ENCODE measurements at places on chromosomes 7 and 10.

GRCh38 chr7:8480527-8480926 is 47.1 kb downstream of the NXPH1 start:
- DNase-seq = no peak

- no peak for DNase-seq
These were observed 80.8 kb downstream of the CD36 start for GRCh38 chr7:80719261-80719660.

DNA sequence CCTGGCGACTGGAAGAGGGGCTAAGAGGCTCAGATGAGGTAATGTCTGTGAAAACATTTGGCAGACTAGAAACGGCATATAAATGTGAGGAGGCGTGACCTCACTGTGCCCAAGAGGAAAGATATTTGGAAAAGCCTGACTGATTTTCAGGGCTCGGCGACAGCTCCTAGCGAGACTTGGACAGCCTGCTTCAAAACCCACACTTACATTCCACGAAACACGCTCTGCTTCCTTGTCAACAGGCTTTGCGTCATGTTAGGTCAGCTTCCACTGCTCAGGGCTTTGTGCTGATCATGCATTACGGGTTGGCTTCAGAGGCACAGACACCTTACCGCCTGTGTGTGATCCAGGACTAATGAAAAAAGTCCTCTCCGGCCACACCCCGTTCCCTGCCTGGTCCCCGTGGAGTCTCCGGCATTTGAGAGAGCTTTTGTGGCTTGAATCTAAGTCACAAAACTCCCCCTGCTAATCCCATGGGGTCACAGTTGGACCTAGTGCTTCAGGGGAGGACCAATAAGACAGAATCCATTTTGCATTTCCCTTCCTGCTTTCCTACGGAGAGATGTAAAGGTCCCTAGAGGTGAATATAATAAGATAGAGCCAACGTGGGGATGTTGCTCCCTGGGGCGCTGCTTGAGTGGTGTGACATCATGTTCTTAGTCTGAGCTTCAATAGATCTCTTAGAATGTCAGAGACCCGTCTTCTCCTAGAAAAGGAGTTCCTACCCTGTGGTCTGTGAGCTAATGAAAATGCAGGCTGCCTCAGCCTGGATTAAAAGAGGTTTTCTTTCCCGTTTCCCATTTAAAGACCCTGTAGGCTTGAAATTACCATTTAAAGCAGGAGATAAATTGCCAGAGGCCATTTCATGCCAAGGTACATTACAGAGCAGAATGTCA is 25.5 kb downstream of the FGFBP3 start:
- DNase-seq = no peak

- no peak for DNase-seq
These were observed 2.8 kb downstream of the BET1 start for GRCh38 chr7:94001396-94001795.

DNA sequence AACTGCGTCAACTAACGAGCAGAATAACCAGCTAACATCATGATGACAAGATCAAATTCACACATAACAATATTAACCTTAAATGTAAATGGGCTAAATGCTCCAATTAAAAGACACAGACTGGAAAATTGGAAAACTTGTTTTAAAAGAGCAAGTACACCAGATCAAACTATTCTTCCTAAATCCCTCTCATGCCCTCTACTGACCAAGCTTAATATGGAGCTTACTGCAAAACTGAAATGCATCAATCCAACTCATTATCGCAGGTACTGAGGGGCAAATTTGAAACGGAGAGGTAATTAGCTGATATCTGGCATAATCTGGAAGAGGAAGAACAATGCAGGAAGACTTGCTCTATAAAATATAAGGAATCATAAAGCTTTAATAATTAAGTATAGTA is 1223.8 kb downstream of the NXPH1 start:
- no peak for DNase-seq

- no peak for DNase-seq
These were observed 13.3 kb downstream of the ZNF655 start for GRCh38 chr7:99571768-99572167.

- DNase-seq = peak; percentile 20
These were observed 216.8 kb downstream of the RPS24 start for GRCh38 chr10:78250313-78251015.

DNA sequence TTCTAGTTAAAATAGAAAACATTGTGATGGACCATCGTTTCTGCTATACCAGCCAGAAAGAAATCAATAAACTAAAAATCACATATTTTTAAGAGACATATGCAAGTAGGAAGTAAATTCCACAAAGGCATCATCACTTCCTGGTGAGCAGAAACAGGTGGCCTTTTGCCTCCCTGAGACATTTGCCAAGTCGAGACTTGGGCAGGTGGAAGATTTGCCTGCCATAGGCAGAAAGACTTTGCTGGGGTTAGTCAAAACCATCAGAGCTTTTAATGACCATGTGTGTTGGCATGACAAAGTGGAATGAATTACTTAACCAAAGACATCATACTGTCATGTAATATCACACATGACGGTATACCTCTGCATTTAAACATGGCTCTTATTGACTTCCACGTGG is 66.0 kb upstream of the FGL2 start:
- DNase-seq = no peak

- no peak for DNase-seq
These were observed 546.4 kb upstream of the FZD8 start for GRCh38 chr10:36188461-36188860.

DNA sequence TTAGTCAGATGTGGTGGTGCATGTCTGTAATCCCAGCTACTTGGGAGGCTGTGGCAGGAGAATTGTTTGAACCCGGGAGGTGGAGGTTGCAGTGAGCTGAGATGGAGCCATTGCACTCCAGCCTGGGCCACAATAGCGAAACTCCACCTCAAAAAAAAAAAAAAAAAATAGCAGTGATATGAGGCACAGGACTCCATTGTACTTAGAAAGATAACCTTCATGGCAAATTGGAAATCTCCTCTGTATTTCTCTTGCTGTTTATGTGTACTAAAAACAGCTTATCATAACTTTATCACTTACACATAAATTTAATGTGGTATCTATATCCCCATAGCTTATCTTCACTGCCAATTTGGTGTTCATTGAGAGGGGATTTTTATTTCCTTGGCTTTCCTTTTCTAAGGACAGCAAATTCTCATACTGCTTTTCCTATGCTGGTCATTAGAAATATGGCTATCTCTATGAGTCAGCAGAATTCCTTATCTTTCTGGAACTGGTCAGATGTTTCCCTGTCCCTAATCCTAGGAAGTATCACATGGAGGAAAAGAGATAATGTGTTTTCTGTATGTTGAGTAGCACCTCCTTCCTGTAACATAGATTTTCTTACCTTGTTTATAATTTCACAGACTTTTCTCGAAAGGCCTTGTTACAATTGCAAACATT is 40.6 kb upstream of the ZEB1 start:
- no peak for DNase-seq

DNA sequence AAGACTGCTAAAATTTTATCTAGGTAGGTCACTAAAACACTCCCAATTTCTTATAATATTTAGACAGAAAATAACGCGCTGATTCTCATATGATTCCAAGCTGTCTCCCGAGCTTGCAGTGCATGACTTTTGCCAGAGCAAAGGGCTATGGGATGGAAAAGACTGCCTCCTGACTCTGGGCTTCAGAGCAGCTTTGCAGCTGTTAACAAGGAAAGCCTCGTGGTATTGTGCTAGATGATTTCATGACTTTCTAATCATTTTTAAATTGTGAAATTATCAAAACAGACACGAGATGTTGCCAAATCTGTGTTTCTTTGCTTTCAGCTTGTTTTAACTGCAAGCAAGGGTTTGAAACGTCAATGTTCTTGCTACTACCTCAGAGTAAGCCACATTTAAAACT is 238.3 kb downstream of the AGMO start:
- no peak for DNase-seq

- DNase-seq = no peak
These were observed 27.3 kb upstream of the ITGB1 start for GRCh38 chr10:32985341-32985764.

DNA sequence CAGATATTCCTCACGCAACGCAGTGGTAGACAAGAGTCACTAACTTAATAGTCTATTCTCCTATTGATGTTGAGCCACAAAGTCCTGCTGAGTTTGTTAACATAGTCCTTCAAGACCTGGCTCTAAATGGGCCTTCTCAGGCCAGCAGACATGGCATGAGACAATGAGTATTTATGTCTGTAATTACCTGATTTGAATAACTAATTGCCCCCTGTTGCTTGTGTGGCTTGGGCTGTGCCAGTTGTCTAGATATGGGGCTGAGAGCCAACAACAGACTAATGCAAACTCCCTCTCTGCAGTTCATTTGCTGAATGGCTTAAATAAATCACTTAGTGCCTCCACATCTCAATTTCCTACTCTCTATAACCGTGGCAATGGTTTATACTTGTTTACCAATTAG is 65.5 kb upstream of the VWC2 start:
- no peak for DNase-seq

DNA sequence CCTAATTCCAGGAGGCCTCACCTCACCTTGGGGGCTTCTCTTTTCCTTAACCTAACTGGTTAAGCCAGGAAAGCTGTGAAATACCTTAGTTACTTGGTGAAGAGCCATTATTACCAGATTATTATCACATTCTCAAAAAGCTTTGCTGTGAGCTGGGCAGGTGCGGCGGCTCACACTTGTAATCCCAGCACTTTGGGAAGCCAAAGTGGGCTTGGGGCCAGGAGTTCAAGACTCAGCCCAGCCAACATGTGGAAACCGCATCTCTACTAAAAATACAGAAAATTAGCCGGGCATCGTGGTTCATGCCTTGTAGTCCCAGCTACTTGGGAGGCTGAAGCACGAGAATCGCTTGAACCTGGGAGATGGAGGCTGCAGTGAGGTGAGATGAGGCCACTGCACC is 102.4 kb upstream of the KLF6 start:
- no peak for DNase-seq

DNA sequence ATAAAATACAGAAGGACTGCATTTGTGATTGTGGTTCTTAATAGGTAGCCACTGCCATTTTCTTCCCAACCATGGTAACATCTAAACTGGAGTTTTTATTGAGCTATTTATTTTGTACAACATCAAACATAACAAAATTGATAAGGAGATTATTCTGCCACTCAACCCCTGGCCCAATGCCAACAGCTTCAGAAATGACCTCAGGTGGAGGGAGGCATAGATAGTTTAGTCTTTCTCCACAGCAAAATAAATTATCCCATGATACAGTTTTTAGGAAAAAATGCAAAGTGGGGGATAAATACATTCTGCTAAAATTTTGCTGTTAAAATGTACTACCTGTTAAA is 57.6 kb downstream of the LRRTM3 start:
- DNase-seq = no peak

Data from T-cell (primary cell).